ENCODE measurements at places on chromosomes 2 and 18.
A peak's percentile ranks its signal among the peaks of the same experiment; 100 is the strongest.

GRCh38 chr2:205273627-205274026 is 408.7 kb upstream of the NRP2 start:
- DNase-seq, result no peak

DNA sequence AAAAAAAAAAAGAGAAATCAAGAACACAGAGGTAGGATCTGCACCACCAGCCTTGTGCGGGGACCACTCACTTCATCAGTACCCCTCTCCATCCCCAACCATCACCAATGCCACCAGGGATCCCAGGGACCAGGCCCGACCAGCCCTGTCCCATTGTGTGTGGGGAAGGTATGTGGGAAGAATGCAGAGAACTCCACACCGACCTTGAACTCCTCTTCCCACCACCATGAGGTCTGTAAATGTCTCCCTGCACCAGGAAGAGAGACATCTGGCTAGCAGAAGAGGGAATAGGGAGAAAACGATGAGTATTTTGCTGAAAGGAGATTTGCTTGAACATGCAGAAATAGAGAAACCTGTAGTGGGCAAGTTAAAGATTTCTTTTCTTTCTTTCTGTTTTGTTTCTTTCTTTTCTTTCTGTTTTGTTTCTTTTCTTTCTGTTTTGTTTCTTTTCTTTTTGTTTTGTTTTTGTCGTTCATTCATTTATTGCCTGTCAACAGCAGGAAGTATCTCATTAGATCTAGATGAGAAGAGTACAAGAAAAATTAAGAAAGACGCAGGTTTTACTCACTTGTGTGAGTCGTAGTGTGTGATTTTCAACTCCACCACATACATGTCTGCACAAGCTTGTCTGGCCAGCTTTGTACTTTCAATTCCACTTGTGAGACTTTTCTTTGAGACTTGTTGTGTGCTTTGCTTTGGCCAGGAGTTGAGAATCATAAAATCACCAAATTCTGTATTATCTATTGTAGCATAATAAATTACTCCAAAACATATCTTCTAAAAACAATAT is 179.8 kb upstream of the HAAO start:
- DNase-seq, result no peak

DNA sequence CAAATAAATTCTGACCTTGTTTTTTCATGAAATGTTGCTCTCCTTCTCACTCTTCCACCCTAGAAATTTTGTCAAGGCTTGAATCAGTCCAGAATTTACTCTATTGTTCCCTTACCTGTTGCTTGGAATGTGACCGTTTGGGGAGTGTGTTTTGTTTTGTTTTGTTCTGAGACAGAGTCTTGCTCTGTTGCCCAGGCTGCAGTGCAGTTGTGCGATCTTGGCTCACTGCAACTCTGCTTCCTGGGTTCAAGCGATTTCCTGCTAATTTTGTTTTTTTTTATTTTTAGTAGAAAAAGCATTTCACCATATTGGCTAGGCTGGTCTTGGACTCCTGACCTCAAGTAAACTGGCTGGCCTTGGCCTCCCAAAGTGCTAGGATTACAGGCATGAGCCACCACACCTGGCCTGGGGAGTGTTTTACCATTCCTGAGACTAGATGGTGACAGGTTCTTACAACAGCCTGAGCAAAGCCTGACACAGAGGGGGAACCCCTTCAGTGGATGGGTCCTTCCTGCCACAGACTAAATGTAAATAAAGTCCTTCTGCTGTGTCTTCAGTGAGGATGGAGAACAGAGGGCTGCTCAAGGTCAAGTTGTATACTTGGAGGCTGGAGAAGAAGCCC is 52.0 kb downstream of the HAUS1 start:
- DNase-seq, result no peak

GRCh38 chr2:98806236-98806697 is 75.3 kb upstream of the MGAT4A start:
- DNase-seq, result peak; percentile 92

DNA sequence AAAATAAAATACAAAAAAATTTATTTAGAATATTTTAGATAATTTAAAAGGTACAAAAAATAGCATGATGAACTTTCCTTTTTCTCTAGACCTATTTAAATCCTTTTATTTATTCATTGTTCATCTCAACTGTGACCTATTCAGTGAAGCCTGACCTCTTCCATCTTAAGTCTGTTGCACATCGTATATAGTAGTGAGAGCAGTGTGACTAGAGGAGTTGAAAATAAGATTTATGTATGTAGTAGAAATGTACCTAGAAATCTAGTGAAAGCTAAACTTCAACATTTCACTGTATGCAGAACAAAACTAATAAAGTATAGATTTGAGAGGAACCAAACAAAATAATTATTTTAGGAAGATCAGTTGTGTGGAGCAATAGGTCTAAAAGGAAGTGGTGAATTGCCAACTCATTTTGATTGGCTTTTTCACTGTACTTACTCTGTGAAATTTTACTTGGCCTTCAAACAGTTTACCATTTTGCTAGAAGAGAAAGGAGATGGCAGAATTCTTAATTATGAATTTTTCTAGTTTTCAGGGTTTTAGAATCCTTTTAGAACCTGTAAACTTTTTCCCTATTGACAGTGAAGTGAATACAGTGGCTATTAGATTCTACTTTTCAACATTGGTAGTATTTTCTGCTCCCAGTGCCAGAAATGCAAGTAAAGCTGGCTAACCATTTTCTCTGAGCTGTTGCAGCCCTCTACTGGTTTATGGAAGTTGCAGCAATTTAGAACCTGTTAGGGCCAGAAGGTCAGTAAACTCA is 11.0 kb downstream of the ANKRD12 start:
- peak; percentile 85 for DNase-seq

GRCh38 chr2:233369462-233369861 is 15.2 kb downstream of the DGKD start:
- DNase-seq, result no peak

DNA sequence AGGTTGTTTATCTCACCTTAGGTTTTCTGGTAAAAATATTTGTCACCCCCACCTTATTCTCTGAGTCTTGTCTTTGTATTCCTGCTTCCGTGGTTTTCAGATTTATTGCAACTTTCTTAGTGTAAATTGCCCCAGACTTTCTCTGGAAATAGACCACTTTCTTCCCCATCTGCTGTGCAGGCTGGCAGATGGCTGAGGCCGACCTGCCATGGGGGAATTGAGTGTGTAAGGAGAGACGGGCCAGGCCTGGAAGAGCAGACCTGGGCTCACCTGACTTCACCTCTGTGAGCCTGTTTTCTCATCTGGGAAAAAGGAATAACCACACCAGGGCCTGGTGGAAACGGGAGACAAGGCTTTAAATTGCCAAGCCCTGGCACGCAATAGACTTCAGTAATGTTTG is 44.9 kb downstream of the ACKR3 start:
- no peak for DNase-seq

- no peak for DNase-seq
Measured at GRCh38 chr2:42721898-42722297, 42.0 kb downstream of the OXER1 start.

DNA sequence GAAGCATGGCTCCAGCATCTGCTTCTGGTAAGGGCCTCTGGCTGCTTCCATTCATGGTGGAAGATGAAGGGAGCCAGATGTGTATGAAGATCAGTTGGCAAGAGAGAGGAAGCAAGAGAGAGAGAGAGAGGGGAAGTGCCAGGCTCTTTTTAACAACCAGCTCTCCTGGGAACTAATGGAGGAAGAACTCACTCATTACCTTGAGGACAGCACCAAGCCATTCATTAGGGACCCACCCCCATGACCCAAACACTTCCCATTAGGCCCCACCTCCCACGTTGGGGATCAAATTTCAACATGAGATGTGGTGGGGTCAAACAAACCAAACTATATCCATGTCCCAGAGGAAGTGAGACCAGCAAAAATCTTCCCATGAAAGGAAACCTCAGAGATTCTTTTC is 124.8 kb upstream of the SIX2 start:
- DNase-seq, result peak; percentile 37

Data from kidney (tissue), 22 donors.